Small intestine (tissue), 16 donors: ENCODE measurements at places on chromosomes 6 and 20. TPM values are rescaled to one million over a fixed set of nuclear protein-coding genes. Genes with fewer than 3 reads are reported as not detected.

- DNase-seq = no peak
Observed at GRCh38 chr6:12849809-12850198, 133.2 kb downstream of the PHACTR1 start.

GRCh38 chr6:90406957-90407356 lies 110.3 kb upstream of the BACH2 start:
- no peak for DNase-seq

DNA sequence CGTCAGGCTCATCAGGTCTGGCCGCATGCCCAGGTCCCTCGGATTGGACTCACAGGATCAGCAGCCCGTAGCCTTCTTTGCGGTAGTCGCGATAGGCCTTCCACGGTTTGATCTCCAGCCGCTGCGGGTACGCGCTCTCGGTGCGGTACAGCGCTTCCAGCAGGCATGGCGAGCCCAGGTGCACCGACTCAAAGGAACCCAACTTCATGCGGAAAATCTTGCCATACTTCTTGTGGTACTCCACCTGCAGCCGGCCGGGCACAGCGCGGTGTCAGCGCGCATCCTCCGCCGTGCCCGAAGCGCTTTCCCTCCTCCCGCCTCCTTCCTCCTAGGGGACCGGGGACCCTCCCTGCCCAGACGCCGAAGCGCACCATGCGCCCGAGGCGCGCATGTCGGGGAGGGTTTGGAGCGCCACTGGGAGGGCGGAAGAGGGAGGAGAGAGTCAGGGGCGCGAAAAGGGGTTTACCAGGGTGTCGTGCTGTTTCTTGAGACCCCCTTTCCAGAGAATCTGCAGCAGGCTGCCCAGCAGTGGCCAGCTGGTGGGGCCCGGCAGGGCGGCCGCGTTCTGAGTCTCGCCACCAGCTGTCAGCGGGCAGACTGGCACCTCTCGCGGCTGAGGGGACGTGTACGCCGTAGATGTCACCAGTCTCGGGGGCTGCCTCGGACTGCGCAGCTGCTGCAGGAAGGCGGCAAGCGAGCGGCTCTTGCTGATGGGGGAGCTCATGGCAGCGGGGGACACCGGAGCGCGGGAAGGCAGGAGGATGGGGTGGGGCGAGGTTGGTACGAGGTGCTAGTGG lies 732 bp downstream of the CYP24A1 start:
- no peak for DNase-seq

DNA sequence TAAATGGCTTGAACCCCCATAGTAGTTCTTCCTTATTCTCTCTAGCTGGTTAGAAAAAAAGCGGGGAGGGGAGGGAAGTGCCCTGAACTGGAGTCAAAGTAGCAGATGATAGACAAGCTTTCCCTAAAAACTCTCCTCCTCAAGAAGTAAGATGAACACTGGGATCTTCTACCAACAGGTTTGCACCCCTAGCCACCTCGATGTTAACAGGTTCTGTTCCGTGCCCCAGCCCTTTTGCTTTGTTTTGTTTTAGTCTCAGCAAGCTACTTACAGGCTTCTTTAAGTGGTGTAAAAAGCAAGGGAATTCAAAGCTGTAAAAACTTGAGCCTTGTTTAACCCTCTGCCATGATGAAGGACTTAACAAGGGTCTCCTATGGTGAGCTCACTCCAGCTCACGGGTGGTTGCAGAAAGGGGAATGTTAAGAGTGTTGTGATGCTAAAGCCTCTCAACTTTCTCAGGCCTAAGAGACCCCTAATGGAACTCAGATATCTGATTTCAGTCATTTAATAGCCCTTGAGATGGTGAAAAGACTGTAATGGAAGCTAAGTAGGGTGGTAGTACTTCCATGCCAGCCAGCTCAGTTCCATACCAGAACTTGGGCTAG lies 106.0 kb downstream of the FOXO3 start:
- no peak for DNase-seq

- no peak for DNase-seq
Observed at GRCh38 chr6:87200469-87201175, 45.3 kb downstream of the ZNF292 start.

Gene FUT9
- polyA plus RNA-seq = not detected

DNA sequence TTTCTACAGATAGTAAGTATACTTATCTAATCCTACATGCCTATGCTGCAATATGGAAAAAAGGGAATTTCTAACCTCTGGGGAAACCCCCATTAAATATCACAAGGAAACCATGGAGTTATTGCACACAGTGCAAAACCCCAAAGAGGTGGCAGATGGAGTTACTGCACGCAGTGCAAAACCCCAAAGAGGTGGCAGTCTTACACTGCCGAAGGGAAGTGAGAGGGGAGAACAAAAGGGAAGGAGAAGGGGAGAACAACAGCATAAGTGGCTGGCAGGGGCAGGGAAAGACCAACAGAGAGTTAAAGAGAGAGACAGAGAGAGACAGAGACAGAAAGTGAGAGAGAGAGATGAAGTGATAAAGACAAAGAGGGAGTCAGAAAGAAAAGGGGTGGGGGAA lies 43.8 kb upstream of the EIF2S2 start:
- DNase-seq = no peak

GRCh38 chr6:116278854-116279231 lies 887 bp downstream of the TSPYL1 start:
- DNase-seq = no peak

Gene MLN
- polyA plus RNA-seq = 136 TPM

Gene SPINT3
- not detected for polyA plus RNA-seq

Gene IL17F
- not detected for polyA plus RNA-seq

- no peak for DNase-seq
Observed at GRCh38 chr6:9197726-9198125, 762.4 kb upstream of the SLC35B3 start.

DNA sequence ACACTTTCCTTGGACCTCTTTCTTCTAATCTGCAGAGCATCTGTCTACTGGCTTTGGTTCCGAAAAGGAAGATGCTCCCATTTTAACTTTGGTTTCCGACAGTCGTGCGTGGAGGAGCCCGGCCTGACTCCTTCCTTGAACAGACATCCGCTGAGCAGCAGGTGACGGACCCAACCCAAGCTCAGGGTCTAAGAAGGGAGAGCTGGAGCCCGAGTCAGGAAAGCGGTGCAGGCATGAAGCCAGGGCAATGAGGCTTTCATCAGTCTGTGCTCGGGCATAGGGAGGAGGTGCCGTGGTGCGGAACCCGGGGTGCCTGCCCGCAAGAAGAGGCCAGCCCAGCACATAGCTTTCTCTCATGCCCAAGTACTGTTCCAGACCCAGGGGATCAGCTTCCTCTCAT lies 109.4 kb downstream of the CDH4 start:
- no peak for DNase-seq

Gene DPPA5
- not detected for polyA plus RNA-seq

DNA sequence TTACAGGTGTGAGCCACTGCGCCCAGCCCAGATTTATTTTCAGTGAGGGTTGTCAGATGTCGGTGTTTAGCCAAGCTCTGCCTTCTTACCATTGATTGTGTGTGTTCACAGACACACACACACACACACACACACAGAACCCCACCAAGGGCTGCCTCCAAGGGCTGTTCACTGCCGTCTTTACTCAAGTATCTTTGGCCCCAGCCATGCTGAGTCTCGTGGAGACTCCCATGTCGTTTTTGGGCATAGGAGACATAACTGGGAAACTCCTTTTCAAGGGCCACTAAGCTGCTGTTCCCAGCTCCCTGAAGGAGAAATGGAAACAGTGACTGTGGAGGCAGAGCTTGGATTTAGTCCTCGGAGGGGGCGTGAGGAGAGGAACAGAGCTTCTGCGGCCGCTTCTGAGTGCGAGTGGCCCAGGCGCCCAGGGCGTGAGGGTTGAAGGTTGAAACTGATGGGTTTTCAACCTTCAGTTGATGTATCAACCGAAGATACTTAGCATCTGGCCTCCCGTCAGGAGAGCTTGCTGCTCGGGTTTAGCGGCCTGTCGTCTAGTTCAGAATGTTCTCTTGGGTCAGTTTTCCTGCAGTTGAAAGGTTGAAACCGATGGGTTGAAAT lies 243.6 kb downstream of the TTLL2 start:
- no peak for DNase-seq

- no peak for DNase-seq
Observed at GRCh38 chr6:155628306-155628705, 172.7 kb upstream of the NOX3 start.

Gene MCCD1
- not detected for polyA plus RNA-seq

Gene HEY2
- 1.2 TPM for polyA plus RNA-seq

Gene GABRR2
- polyA plus RNA-seq = 0.67 TPM

Gene RSPH9
- polyA plus RNA-seq = 0.81 TPM

DNA sequence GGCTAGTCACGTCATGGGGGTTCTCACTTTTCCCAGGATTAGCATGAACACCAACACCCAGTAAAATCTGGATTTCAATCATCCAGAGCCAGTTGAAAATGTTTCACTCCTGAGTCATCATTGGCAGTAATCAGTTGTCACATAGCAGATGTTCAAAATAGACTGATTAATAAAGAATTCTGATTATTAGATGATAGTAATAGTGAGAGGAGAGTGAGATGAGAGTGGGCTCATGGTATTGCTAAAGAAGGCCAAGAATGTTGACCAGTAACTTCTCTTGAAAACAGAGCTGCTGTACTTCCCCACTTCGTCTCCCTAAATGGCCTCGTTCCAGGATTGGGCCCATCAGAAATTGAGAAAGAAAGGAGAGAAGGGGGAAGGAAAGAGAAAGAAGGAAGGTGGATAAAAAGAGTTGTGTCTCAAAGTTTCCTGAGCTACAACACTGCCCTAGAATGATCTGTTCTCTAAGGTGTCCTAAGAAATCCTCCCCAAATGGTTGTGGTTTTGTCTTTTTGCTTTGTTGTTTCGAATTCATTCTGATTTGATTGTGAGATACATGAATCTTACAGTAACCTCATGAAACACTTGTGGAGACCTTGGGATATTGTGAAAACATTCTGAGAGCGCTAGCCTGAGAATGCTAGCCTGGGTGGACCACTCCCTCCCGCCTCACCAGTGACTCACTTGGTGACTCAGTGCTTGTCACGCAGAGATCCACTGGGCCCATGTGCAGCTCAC lies 502.2 kb upstream of the JARID2 start:
- DNase-seq = peak; percentile 68
